ENCODE measurements at places on chromosomes 5 and 9.

GRCh38 chr5:98627121-98627520 lies 146.3 kb upstream of the RGMB start:
- no peak for DNase-seq

- no peak for DNase-seq
Observed at GRCh38 chr5:138702166-138703077, 50.8 kb upstream of the CTNNA1 start.

- no peak for DNase-seq
Observed at GRCh38 chr9:125239631-125240597, 1.2 kb downstream of the HSPA5 start.

DNA sequence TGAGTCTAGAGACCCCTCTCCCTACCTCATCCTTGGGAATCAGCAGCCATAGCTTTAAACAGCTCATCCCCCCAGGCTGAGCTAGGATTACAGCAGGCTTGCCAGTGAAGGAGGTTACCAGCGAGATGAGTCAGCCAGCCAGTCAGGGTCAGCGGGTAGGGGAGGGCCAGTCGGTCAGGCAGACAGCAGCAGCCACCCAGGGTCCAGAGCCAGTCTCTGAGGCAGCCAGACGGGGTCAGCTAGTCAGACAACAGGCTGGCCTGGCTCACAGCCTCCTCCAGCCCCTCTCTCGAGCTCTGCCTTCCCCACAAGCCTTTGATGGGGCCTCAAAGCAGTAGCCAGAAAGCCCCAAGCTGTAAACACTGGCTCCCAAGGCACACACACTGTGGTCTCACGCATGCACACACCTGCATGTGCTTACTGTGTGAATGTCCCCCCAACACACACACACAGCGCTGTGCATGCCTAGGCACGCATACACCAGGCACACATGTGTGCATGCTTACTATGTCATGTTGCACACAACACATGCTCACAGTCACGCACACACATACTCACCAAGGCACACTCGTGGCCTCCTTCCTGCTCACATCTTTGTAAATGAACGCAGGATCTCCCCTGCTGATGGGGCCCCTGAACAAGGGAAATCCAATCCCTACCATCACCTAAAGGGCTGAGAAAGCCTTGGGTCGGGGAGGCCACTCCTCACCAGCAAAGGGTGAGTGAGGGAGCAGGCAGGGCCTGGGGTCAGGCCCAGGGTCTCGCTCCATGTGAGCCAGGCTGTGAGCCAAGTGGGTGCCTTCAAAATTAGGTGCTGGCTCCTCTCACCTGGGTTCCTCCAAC lies 28.2 kb upstream of the CPLX2 start:
- DNase-seq: no peak

GRCh38 chr9:7169717-7170389 lies 412.1 kb downstream of the KDM4C start:
- DNase-seq: no peak

DNA sequence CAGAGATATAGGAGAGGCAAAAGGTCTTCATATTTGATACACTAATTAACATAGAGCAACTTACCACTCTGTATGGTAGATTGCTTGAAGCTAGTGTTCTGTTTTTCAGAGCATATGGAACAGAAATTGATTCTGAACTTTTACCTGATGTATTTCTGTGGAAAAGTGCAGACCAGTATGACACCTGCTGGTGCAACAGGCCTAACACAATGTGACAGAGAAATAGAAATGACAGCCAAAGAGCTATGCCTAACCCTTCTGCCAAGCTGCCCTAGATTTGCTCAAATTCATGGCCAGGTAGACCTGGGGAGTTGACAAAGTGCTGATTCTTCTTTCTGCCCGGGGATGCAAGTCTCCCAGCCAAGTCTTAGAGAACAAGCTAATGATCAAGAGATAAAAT lies 65.4 kb upstream of the RNF180 start:
- DNase-seq: no peak

DNA sequence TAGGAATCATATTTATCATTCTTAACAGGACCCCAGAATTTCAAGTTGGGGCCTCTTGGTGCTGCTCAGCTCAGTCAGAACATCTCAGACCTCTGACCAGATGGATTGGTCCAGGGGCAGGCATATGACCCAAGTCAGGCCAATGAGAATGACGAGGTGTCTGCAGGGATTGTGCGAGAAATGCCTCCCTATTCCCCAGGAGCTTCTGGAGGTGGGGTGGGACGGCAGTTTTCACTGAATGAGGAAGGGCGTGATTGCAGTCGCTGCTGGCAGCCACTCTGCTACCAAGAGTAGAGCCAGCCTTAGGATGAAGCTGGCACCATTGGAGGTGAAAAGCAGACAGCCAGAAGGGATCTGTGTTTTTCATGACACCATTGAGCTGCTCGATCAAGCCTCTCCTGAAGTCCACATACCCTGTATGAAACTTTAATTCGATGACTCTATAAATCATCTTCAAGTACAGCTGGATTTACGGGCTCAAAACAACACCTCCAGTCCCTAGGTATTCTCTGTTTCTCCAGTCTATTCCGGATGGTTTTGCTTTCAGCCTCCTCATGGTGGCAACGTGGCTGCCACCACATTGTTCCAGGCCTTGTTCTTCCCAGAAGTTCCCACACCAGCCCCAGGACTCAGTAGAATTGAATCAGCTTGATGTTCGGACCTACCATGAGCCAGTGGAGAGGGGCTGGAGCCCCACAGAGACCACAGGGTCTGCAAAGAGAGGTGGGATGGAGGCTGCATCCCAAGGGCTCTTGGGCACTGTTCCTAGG lies 70.2 kb upstream of the ADAMTS2 start:
- no peak for DNase-seq
